ENCODE measurements at places on chromosomes 5 and 9.
A peak's percentile ranks its signal among the peaks of the same experiment; 100 is the strongest.

GRCh38 chr5:150918613-150919012 is 13.8 kb upstream of the ZNF300 start:
- DNase-seq, result no peak

- no peak for DNase-seq
Observed at GRCh38 chr9:85941622-85941940, 635 bp downstream of the NAA35 start.

DNA sequence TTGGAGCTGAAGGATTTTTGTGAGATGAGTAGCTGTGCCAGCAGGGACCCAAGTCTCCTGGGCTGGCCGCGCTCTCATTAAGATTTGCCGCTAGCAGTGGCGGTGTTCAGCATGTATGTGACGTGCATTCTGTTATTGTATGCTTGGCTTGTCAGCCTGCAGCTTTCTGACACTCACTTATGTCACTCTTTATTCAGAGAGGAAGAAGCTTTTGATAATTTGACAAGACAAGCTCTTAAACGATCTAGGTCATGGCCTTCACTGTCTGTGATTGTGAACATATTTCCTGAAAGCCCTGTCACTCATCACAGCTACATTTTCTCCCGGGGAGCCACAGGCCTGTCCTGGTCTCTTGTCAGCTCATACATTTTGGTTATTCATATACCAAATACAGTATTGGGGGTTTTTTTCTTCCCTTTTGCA is 98.2 kb upstream of the GRHPR start:
- no peak for DNase-seq

DNA sequence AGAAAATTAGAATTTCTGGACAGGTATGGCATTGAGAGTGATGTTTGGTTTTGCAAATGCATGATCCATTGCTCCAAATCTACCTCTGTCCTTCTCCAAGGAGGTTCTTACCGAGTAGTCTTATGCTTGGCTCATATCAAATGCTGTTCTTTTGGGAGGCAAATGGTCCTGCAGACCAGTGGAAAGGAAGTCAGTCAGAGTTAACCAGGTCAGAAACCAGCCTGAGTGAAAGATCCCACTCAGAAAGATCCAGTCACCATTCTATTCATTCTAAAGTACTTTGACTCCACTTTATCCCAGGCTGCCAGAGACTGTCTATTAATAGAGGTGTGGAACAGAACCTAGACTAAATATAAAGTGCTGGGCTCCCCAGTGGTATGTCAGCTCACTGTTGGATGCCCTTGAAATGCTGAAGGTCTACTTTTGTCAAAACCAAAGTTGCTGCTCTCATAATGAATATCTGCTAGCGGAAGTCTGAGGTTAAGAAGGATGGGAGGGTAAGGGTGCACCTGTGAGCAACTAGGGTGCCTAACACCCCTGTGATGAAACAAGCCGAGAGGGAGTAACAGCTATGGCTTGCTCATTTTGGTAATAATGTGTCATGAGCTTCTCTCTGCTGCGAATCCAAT is 302.2 kb downstream of the ZNF608 start:
- DNase-seq, result no peak

DNA sequence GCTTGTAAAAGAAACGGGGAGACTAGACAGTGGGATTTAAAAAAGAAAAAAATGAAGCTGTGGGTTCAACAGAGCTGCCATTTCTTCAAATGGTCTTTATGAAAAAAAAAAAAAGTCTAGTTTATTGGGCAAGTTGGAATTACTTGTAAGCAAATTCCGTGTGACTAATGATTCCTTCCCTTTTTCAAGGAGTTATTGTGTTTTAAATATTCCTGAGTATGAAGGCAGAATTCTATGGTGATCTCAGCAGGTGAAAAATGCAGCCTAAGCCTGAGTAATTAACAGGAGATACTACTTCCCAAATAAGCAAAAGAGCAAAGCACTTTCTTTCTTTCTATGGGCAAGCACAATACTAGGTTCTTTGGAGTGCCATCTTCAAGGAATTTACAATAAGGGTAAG is 481.9 kb downstream of the ZNF608 start:
- DNase-seq, result no peak

DNA sequence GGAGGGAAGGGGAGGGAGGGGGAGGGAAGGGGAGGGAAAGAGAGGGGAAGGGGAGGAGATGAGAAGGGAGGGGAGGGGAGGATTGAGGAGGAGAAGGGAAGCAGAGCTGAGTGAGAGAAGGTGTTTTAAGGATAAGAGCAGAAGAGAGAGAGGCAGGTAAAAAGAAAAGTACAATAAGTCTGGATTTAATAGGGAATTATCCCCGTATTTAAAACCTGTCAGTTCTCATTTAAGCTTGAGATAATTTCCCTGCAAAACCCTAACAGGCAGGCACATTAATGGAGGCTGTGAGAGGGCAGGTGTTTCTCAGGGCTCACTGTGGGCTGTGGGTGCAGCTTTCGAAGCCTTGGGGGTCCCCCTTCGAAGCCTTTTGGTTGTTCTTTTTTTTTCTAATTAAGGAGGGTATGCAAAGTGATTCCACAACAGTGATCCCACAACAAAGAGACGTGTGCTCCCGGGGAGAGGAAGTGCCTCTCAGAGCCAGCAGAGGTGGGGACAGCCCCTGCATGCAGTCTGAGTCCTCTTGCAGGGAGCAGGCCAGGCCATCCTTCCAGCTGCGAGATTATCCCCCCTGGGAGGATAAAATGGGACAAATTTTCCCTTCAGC is 317.9 kb upstream of the IRX1 start:
- DNase-seq, result no peak

DNA sequence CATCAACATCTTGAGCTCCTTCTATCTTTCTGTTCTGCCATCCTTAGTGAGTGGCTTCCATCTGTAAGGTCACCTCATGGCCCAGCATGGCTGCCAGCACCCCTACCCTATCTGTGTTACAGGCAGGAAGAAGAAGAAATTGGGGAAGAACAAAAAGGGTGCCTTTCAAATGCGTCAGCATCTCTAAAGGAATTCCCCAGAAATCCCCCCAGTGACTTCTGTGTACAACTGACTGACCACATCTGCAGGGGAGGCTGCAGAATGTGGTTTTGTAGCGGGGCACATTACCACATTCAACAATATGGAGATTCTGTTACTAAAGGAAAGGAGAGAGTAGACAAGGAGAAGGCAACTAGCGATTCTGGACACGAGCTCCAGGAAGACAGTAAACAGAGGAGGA is 40.1 kb downstream of the ALG2 start:
- no peak for DNase-seq

DNA sequence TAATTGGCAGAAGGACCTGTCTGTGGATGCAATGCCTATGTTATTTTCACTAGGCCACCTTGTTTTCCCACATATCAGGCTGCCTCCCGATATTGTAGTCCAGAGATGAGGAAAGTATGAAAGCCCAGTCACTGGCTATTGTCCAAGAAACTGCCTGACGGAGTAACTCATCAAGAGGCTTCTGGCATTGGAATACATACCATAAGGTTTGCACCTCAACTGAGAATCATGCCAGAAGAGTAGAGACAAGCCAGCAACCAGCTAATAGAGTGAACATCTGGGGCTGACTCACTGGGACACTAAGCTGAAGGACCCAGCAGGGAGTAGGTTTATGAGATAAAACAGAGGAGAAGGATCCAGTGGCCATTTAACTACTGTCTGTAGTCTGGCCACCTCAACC is 137.2 kb upstream of the FST start:
- DNase-seq, result no peak

DNA sequence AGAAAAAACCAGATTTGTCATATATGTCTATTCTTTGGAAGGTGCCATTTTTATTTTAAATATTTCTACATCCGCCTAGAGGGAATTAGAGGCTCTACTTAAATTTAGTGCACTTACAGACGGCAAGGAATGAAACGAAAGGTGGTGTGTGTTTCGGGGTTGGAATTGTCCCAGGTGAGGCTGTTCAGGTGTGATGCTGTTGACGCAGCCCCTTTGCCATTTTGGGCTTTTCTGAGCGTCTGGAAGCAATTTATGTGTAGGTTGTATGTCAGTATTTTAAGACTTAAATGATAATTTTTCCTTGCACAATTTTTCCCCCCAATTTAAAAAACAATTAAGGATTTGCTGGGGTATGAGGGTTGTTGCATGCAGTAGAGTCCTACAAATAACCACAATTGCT is 2.0 kb downstream of the TENT4A start:
- DNase-seq, result no peak

DNA sequence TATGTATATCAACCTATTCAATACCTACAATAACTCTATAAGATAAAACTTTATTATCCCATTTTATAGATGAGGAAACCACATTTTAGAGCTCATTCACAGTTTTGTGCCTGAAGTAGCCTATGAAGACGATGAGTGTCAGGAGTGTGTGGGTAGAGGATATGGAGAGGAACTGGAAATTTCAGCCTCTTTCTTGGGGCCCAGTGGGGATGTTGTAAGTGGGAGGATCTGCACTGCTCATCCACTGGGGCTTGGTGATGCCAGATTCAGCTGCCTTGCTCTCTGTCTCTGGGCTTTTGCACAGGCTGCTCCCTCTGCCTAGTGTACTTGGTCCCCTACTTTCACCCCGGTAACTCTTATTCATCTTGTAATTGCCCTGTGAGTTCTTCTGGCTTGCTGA is 194.7 kb downstream of the SREK1 start:
- no peak for DNase-seq

GRCh38 chr5:80764786-80765185 is 110.0 kb upstream of the DHFR start:
- DNase-seq, result no peak

- DNase-seq, result no peak
Observed at GRCh38 chr5:36252722-36253365, 11.1 kb upstream of the NADK2 start.

- DNase-seq, result peak; percentile 10
Observed at GRCh38 chr5:147857302-147858129, 21.0 kb upstream of the SCGB3A2 start.

DNA sequence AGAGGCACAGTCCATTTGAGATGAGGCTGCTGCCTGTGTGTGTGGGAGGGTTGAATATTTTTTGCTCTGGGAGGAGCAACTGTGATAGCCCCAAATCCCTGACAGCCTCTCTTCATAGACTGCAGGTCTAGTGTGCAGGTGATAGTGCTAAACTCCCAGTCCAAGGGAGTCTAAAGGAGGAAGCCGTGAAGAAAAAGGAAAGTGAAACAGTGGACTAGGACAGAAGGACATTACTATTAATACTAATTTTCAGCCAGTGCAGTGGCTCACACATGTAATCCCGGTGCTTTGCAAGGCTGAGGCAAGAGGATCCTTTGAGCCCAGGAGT is 295.0 kb downstream of the PDE4D start:
- DNase-seq, result no peak

GRCh38 chr5:180649297-180650039 is at the start of gene FLT4:
Gene FLT4 (minus strand): TSS chr5:180649600. CDS start chr5:180649545, 55 bp downstream.
- DNase-seq, result no peak

DNA sequence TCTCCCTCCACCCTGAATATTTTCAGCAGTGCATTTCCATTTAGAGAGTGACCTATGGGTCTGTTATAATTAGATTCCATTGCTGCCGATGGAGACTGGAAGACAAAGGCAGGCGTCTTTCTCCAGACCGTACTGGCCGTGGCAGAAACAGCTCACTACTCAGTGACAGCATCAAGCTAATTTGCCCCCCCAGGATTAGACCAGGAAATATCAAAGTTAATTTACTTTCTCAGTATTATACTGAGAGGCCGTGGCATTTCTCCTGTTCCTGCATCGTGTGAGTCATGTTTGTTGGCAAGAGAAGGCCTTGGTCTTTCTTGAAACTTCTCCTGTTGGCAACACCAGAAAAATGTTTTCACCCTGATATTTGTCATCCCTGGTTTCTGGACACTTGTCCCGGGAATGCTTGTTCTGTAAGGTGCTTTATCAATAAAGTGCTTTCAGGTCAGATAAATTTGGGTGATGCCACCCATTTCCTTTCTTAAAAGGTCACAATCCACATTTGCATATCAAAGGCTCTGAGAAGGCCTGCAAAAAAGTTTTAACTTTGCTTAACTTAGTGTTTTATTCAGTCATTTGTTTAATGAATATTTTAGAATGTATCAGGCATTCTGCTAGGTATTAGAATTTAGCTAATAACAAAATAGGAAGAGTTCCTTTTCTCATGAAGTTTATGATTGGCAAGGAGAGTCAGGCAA is 28.4 kb downstream of the SV2C start:
- DNase-seq, result no peak

DNA sequence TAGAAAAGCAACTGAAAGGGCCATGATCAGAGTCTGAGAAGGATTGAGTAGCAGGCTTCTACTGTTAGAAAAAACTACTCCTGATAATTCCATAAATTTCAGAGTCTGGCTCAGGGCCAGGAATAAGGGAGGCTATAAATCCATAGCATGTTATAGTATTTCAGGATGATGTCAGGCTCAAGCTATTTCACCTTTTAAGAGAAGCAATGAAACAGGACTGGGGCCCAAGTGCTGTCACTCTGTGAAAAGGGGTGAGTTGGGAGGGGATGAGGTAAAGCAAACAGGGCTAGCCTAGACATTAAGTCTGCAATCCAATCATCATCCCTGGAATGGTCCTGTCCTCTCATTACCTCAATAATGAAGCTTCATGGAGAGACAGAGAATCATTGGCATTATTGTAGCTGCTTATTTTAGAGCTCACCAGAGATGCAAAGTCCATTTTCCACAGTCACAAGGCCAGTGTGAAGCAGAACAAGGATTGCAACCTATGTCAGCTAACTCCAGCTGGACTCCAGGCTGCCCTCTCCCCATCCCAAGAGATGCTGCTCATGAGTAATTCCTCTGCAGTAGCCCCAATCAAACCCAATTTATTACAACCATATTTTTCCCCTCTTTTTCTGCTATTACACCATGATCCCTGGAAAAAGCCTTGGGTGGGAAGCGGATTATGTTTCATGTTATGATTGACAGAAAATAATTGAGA is 56.0 kb downstream of the PAPPA start:
- DNase-seq, result no peak
